ENCODE measurements at places on chromosomes 16 and 17. TPM values are rescaled to one million over a fixed set of nuclear protein-coding genes. Genes with fewer than 3 reads are reported as not detected.

GRCh38 chr17:1089915-1090314 lies 89.9 kb downstream of the ABR start:
- DNase-seq: no peak

COQ9 gene
- total RNA-seq: 54.9 TPM

GRCh38 chr17:64992325-64992802 lies 64.2 kb downstream of the GNA13 start:
- DNase-seq: no peak

DNA sequence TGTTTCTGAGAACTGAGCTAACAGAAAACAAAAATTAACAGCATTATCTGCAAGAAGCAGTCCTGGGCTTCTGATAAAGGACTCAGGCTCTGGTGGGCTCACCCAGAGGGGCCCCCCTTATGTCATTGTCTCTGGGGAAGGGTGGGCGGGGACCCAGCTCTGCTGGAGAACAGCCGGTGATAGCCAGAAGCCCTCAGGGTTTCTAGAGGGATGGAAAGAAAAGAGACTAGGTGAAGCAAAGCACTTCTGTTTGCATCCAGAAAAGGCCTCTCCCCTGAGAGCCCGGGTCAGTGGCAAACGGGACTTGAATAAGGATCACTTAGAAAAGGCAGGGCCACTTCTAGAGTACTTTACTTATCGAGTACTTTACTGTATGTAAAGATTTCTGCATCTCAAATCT lies 7.0 kb upstream of the CDC42EP4 start:
- DNase-seq: peak; percentile 35

DNA sequence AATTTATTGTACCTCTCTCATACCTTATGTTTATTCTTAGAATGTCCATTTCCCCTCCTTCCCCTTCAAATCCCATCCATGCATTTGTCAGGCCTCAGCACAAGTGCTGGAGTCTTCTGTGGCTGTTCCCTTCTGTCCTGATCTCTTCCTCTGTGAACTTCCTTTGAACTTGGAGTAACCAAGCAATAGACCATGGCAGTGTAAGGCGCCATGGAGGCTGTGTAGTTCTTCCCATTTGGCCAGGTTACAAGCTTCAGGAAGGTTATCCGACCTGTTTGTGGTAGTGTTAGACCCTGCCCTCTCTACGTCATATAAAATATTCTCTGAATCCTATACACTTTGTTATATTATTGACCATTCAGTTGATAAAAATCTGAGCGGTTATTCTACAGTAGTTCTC lies 28.6 kb downstream of the MAP2K6 start:
- DNase-seq: no peak

GRCh38 chr16:85673529-85674417 lies 15.0 kb downstream of the GINS2 start:
- no peak for DNase-seq

DNA sequence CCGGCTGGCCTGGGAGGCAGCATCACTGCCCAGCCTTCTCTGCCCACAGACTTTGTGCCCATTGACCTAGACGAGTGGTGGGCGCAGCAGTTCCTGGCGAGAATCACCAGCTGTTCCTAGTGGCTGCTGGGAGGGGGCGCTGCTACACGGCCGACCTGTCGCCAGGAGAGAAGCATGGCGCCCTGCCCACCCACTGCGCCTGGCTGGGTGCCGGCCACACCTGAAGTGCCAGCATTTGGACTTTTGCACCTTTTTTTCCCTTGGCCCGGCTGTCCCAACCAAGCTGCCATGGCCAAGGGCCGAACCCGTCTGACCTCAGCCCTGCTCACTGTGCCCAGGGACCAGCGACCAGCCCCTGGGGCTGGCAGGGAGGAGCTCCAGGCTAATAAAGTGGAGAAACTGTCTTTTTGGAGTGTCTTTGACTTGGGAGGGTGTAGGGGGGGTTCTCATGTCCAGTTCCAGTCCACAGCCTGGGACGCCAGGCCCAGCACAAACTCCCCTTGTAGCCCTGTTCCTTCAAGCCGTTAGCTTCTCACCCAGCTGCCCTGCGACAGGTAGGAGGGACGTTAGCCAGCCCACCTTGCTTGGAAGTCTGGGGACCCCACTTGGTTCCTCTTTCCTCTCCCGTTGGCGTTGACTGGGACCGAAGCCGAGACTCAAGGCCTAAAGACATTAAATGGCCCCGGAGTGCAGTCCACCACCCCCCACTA lies 939 bp upstream of the WDR90 start:
- peak; percentile 22 for DNase-seq

SLC47A2 gene
- total RNA-seq: not detected

- peak; percentile 35 for DNase-seq
Measured at GRCh38 chr16:27515874-27516353, 33.8 kb downstream of the GTF3C1 start.

GRCh38 chr17:76388966-76389888 lies 4.8 kb downstream of the SPHK1 start:
- DNase-seq: no peak

- no peak for DNase-seq
Measured at GRCh38 chr16:84641643-84642358, 6.5 kb upstream of the KLHL36 start.

TRPV2 gene
- 0.42 TPM for total RNA-seq

- DNase-seq: no peak
Measured at GRCh38 chr16:81578076-81578475, 133.5 kb downstream of the CMIP start.

DNA sequence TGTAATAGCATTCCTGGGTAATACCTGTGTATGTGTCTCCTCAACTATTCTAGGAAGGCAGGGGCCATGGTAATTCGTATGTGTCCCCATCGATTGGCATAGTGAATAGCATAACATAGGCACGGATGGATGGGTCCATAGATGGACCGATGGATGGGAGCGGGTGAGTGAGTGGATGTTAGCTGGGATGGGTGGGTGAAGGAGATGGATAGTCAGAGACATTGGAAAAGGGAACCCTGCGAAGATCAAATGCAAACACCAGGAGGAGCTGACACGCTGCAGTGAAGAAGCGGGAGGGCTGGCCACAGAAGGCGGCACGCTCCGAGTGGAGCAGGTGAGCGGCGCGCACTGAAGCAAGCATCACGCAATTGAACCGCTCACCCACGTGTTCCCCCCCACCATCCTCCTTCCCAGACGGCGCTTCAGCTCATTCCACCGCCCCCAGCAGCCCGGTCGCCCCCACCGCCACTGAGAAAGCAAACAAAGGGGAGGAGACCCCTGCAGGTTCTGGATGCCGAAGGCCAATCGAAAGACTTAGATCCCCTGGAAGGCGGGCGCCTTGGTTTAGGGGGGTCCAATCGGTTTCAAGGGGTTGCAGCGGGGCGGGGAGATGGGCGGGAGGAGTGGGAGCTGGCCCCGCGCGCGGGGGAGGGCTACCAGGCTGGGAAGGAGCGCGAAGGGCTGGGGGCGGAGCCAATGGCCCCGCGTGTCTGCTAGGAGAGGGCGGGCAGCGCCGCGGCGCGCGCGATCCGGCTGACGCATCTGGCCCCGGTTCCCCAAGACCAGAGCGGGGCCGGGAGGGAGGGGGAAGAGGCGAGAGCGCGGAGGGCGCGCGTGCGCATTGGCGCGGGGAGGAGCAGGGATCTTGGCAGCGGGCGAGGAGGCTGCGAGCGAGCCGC lies at the start of gene ARRB2:
Gene ARRB2, plus strand, starts transcription at position 839 of the 899 bp plus-strand sequence. CDS start 90 bp downstream, outside the sequence.
- peak; percentile 97 for DNase-seq

DNA sequence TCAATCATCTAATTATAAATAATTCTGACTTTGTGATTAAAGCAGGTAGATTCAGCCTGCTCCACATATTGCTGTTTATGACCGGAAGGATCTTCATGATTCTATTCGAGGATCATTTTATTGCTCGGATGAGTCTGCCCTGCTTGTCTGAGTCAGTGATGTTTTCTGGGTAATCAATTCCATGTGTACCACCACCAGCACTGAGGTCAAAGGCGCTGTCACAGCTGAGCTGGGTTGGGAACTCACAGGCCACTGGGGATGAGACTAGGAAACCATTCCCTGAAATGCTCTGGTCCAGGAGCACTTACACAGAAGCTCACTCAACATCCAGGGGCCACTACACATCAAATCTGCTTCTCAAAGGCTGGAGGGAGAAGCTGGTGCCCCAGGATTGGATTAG lies 30.4 kb upstream of the ERN1 start:
- DNase-seq: no peak

- DNase-seq: no peak
Measured at GRCh38 chr17:76046064-76046463, 19.0 kb upstream of the EVPL start.

- DNase-seq: peak; percentile 67
Measured at GRCh38 chr17:81291662-81292061, 3.4 kb downstream of the SLC38A10 start.

GRCh38 chr17:5672815-5673430 lies 88.6 kb upstream of the NLRP1 start:
- no peak for DNase-seq

- DNase-seq: peak; percentile 88
Measured at GRCh38 chr16:66470556-66470955, 43.5 kb downstream of the BEAN1 start.

TP53TG3B gene
- total RNA-seq: not detected

NOB1 gene
- total RNA-seq: 27.4 TPM

GRCh38 chr16:84390131-84390785 lies 21.9 kb downstream of the ATP2C2 start:
- DNase-seq: no peak

DNA sequence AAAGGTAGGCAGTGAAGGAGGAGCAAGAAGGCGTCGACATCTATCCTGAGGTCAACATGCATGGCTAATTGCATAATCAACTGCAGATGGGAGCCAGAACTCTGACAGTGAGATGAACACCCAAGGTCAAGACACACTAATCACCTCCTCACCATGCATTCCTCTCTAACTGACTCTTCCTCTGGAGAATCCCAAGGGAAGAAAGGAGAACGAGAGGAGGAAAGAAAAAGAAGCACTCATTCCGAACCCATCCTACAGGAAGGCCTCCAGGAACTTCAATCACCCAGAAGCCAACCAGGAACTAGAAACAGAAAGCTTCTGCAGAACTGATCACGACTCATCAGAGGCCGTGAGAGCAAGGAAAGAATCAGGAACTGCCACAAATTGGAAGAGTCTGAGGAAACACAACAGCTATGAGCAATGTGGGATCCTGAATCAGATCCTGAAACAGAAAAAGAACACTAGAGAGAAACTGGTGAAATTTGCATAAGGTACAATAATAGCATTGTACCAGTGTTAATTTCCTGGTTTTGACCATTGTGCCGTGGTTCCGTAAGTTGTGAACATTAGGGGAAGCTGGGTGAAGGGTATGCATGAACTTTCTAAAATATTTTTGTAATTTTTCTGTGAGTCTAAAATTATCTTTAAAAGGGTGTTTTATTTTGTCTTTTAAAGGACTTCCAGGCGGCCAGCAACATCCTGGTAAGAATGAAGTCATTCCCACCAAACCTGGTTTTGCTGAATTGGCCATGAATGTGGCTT lies 10.0 kb upstream of the BEAN1 start:
- peak; percentile 1 for DNase-seq

SAP30BP gene
- total RNA-seq: 63.4 TPM

DNA sequence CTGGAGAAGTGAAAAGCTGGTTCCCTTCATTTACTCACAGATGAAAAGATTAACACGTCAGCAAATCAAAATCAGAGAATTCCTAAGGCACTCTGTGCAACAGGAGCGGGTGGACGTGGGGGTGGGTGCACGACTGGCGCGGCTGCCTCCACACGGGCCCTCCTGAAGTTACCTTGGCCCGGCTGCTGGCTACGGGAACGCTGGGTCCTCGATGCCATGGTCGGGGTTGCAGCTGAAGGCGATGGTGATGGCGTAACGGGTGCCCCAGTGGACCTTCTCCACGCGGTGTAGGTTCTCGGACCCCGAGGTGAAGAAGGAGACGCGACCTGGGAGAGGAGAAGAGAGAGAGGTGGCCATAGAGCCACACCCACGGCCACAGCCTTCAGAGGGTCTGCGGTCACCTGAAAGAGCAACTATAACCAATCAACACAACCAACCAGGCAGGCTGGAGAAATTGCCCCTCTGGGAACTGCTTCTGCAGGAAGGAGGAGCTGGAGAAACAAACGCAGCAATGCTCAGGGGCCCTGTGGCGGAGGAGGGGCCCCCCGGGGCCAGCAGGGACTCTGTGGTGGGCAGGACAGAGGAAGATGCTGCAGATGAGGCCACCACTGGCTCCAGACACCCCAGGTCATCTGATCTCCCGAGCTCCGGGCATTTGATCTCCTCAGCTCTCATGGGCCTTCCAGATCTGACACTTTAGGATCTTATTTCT lies 20.8 kb downstream of the UTS2R start:
- DNase-seq: no peak

All from SJCRH30 (cell line).